ENCODE measurements at places on chromosomes 2 and 18.

DNA sequence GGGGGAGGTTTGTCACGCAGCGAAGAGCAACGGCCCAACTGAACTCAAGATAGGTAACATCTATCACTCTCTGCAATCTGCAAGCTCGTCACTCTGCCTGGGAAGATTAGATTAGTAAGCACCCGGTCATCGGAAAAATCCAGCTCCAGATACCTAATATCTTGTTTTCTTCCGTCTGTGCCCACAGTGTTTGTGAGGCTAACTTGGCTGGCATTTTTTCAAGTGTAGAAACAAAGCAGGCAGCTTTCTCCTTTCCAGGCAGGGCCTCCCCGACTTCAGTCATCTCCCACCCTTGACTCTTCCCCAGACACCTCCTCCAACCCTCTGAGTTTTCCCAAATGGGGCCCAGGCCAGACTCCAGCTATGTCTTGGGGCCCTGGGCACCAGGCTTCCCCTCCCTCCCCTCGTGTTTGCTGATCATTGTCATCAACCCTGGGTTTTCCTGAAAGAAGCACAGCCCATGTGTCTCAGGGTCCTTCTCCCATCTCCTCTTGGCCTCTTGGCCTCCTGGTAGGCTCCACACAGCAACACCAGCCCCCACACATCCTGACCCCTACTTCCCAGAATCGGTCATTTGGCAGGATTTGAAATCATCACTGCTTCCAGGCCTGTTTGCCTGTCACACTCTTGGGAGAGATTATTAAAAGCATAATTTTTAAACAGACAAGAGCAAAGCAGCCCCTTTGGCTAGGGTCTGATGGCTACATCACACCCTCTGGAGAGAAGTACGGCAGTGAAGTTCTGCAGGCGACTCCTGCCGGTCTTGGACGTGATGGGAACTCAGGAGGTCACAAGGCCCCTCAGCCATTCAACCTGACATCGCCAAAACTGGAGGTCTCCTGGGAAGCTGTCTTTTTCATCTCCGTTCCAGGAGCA, 144.9 kb upstream of the ID2 start:
- DNase-seq = no peak

- DNase-seq = no peak
These were observed 107.3 kb upstream of the MGAT5 start for GRCh38 chr2:134146620-134147019.

- DNase-seq = no peak
These were observed 179.6 kb downstream of the KLHL29 start for GRCh38 chr2:23564615-23564960.

- DNase-seq = no peak
These were observed 85.5 kb upstream of the TMEM247 start for GRCh38 chr2:46393865-46394264.

DNA sequence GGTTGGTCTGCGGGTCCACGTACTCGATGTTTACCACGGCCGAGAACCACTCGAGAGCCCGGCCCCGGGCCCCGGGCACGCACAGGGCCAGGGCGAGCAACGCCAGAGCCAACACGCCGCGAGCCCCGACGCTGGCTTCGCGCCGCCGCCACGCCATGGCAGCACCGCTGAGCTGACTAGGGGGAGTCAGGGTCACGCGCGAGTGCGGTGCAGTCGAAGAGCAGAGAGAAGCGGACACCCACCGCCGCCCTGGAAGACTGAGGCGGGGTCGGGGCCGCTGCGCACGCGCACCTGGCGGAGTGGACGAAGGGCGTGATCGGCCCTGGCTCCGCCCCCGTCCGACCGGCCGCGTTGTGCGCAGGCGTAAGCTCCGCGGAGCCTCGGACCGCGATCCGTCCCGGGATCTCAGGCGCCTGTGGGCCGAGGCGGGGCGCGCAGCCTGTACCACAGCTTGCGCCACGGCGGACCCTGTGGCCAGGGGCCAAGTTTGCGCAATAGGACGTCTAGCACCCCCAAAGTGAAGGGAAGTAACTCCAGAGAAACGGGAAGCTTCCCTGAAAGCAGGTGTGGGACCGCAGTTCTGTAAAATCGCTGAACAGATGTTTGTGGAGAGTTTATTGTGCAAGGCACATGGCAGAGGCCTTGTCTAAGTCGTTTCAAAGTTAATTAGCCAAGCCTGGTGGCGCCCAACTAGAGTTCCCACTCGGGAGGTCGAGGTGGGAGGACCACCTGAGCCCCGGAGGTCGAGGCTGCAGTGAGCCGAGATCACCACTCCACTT, at the start of gene RNF149:
TSS of gene RNF149 (minus strand) at position 270 of the 779 bp plus-strand sequence. CDS start at position 157, 113 bp downstream.
- peak; percentile 89 for DNase-seq

GRCh38 chr2:20115902-20116301, 64.5 kb upstream of the LAPTM4A start:
- DNase-seq = no peak

DNA sequence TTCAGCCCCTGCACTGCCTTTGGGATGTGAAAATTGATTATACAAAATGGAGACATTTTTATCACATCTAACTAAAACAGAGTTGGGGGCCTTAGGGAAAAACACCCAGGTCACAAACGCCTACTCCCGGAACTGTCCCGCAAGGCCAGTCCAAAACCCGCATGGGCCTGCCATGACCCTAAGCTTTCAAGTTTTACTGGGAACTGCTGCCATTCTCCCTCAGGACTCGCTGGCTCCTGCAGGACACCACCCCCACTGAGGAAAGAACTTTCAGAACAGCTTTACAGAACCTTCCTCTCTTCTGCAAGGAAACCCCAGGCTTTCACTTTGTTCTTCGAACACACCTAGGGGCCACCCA, 320.4 kb upstream of the HS6ST1 start:
- no peak for DNase-seq

DNA sequence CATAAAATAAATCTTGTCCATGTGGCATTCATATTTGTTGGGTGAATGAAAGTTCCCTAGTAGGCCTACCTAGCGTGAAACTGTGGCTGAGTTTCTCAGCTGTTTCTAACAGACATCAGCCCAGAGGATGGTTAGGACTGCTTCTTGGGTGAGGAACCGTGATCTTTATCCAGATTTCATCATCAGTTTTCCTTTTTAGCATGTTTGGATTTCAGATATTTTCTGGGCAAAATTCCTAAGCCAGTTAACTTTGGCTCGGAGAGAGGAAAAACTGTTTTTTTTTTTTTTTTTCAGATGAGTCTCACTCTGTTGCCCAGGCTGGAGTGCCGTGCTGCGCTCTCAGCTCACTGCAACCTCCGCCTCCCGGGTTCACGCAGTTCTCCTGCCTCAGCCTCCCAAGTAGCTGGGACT, 53.5 kb downstream of the DGKD start:
- DNase-seq = no peak

DNA sequence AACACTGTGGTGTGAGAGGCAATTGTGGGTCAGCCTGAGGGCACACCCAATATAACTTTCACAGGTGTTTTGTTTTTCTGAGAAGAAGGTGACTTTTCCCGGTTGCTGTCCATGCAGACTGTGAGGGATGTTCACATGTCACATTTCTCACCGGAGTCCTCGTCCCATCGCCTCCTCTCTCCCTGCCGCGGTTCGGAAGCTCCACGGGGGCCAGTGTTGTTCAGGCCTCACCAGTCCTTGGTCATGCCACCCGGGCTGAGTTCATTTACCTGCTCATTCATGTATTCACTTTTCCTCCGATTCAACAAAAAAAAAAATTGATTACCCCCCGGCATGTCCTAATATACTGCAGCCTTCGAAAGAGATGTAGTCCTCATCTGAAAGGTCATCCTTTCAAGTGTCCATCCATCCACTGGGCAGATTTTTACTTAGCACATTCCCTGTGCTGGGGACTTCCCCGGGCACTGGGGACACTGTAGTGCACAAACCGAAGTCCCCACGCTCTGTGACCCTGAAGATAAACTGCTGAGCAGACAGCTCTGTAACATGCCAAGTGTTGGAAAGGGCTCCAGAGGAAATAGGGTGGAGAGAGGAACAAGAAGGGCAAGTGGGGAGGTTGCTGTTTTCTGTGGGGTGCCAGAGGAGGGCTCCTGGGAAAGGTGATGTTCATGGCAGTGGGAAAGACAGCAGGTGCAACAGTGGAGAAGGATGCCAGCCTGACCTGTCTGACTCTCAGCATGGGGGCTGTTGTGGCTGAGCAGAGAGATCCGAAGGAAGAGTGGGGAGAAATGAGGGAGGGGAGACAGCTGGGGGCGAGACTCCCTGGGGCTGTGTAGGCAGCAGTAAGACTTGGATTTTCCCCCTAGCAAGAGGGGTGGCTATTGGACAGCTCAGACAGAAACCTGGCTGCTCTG, 22.4 kb downstream of the LRRFIP1 start:
- DNase-seq = no peak

DNA sequence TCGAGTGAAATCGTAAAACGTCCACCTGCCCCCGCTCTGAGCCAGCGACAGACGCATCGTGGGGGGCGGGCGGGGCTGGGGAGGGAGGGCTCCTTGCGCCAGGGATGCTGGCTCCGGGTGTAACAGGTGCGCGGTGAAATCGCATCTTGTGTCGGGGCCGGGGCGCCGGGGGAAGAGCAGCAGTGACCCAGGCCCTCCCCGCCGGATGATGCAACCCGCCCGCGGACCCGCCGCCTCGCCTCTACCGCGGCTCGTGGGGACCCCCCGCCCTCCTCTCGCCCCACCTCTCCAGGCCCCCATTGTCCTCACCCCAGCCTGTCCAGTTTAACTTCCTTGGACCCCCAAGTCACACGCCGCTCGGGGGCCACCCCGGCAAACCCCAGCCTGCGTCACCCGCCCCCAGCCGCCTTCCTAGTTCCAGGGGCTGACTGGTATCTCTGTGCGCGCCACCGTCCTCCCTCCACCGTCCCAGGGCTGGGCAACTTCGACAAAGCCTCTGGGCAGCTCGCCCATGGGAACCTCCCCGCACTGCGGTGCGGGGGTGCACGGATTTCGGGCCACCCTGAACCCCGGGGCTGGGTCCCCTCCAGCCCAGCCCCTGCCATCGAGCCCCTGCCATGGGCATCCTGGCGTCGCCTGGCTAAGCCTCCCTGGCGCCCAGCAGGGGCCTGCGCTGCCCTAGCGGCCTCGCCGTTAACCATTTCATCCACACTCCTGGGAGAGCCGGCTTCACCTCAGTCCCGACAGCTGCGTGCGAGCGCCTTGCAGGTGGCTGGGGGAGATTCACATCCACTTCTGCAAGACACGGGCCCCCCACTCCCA, 799 bp upstream of the KIF1A start:
- no peak for DNase-seq

DNA sequence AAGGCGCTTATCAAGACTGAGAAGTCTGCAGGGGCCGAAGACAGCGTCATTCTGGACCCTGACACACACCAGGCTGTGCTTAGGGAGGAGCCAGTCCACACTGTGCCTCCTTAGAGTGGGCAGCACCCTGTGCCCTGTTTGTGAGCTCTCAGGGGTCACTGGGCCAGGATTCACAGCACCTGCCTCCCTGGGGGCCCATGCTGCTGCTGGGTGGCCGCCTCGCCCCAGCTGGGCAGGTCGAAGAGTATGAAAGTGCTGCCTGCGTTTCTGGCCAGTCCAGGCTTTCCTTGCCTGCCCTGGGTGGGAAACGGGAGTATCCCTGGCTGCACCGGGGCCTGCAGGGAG, 15.4 kb upstream of the GPR55 start:
- no peak for DNase-seq

GRCh38 chr2:95296880-95297487, at the start of gene KCNIP3:
KCNIP3 (plus strand) TSS chr2:95297347; CDS start chr2:95297439, 92 bp downstream.
- no peak for DNase-seq

DNA sequence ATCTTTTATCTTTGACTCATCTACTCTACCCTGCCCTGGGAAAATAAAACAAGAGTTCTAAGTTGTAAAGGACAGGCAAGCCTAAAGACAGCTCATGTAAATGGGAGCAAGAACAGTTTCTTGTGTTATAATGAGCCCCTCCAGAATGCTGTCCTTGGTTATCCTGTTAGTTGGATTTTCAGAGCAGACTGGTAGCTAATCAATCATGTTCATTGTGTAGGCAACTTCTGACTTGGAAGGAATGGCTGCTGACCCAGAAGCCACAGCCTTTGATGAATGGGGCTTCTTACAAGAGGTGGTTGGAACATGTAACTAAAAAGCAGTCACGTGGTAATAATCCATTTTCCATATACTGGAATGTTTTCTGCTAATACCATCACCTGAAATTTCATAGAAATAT, 254.2 kb downstream of the AGPS start:
- DNase-seq = no peak

DNA sequence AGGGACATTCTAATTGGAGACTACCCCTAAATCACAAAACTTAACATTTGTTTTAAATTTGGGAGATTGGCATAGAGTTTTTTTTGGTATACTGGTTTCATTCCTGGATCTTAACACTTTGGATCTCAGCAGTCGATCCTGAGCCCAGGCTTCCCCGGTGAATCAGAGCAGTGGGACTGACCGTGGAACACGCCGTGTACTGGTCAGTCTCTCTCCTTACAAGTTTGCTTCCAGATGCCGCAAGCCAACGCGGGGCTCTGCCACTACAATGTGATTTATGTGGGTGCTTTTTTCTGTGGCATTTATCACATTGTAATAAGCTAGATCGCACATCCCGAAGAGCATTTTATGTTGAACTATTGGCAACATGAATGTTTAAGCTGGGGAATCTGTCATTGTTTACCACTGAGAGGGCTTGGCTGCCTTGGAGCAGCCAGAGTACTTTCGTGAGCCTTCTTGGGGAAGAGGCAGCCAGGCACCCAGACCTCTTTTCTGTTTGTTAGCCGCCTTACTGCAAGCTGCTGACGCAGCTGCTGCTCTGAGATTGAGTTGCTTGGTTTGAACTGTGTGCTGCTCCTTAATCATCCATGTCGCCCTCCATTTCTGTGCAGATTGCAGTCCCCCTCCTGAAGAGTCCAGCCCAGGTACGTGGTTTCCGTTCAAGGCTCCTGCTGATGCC, 49.3 kb downstream of the COA5 start:
- no peak for DNase-seq

GRCh38 chr18:10412933-10413332, 41.5 kb upstream of the APCDD1 start:
- no peak for DNase-seq

- DNase-seq = no peak
These were observed 29.2 kb downstream of the AGAP1 start for GRCh38 chr2:235523021-235523420.

DNA sequence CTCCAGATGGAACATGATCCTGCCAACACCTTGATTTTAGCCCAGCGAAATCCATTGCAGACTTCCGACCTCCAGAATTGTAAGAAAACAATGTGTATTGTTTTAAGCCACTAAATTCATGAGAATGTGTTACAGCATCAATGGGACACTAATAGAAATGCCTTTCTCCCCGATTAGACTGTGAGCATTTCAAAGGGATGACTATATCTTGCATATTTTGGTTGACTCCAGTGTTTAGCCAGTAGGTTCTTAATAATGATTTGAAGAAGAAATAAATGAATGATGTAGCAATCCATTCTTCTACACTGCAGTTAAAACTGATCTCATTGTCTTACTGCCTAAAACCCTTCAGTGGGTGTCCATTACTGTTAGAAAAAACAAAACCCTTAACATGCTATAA, 67.4 kb upstream of the ACVR1C start:
- no peak for DNase-seq

GRCh38 chr18:79983253-79983652, 5.1 kb downstream of the TXNL4A start:
- no peak for DNase-seq
